ENCODE measurements at places on chromosomes 3 and 15. TPM values are rescaled to one million over a fixed set of nuclear protein-coding genes. Genes with fewer than 3 reads are reported as not detected.

ARHGEF26 gene
- total RNA-seq = 109 TPM

BRK1 gene
- total RNA-seq = 46.1 TPM

TTLL13 gene
- total RNA-seq = not detected

SOX14 gene
- total RNA-seq = not detected

THRB gene
- 12.6 TPM for total RNA-seq

CFAP100 gene
- total RNA-seq = 10.7 TPM

SPSB4 gene
- total RNA-seq = not detected

FBXO40 gene
- not detected for total RNA-seq

ECE2 gene
- not detected for total RNA-seq

CLEC3B gene
- 142 TPM for total RNA-seq

SMCO1 gene
- not detected for total RNA-seq

FYTTD1 gene
- total RNA-seq = 28.3 TPM

GRCh38 chr3:149203758-149204157 lies 17.9 kb downstream of the CP start:
- DNase-seq = no peak

DNA sequence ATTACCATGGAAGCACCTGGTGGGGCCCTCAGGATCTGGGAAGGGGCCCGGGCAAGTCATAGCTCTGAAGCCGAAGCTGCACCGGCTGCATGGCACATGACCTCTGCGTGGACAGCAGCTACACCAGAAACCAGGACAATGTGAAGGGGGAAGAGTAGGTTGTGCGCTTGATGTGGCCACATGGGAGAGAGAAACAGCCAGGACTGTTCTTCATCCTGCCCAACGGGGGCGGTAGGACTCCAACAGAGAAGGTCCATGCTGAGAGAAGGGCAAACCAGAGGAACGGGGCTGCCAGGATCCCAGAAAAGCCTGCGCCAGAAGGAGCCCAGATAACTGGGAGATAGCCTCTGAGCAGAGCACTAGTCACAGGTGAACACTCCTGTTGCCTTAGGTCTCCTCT lies 54.9 kb upstream of the PRR20G start:
- peak; percentile 20 for DNase-seq

DNA sequence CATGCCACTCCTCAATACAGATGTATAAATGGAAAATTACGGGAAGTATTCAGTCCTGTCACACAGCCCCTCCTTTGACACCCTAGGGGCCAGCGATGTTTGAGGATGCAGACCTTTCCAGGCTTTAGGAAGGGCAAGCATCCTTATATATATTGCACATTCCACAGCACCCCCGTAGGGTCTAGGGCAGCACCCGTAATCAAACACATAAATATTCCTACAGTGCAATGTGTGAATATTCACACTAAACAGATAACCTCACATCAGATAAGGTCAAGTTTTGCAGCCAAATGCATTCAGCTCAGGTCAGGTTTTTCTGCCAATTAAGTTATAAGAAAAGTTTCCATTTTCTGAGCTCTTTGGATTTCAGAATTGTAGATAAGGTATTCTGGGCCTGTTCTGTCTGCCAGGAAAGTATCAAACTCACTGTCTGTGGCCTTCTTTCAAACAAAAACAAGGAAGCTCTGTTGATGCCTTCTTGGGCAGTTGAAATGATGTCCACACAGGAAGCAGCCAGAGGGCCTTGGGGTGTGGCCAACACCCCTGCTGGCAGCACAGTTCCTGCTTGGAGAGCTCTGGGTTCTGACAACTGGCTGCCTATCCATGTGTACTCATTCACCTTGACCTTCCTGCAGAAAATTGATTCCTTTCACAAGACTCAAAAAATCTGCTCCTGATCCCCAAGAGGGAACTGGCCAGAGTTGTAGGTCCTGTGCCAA lies 427.0 kb downstream of the NTRK3 start:
- peak; percentile 25 for DNase-seq

GRCh38 chr3:55792742-55793141 lies 305.6 kb upstream of the WNT5A start:
- no peak for DNase-seq

DNA sequence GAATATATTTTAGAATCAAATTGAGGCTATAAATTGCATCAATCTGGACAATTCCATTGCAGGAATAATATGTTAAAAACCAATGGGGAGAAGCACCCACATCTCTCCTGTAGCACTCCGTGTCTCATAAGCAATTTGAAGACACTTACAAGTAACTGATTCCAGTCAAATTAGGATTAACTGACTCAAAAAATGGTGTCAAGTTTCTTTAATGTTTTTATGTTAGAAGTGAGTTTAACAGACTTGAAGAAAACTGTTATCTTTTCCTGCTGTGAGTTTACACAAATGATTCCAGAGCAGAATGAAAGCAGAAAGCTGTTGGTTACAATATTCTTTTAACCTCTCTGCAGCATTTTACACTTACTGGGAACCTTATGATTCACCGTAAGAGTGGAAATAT lies 23.2 kb downstream of the RLBP1 start:
- no peak for DNase-seq

DNA sequence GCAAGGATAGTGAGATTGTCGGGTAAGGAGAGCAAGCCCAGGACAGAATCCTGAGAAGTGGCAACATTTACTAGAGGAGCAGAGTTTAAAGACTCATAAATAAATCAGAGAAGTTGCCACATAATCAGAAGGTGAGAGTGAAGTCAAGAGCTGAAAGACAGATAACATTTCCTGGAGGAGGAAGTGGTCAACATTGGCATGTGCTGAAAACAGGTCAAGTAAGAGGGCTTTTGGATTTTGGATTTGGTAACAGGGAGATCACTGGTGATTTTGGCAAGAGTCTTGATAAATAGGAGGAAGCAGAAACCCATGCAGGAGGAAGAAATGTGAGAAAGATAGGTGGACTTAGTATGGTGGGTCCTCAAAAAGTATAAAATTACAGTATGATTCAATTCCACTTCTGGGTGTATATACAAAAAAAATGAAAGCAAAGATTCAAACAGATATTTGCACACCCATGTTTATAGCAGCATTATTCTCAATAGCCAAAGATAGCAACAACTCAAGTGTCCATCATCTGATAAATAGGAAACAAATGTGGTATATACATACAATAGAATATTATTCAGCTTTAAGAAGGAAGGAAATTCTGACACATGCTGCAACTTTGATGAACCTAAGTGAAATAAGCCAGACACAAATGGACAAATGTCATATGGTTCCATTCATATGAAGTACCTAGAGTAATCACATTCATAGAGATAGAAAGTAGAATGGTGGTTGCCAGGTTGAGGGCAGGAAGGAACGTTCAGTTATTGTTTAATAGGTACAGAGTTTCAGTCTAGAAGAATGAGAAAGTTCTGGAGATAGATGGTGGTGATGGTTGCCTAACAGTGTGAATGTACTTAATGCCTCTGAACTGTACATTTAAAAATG lies 27.3 kb upstream of the MBNL1 start:
- DNase-seq = no peak

DNA sequence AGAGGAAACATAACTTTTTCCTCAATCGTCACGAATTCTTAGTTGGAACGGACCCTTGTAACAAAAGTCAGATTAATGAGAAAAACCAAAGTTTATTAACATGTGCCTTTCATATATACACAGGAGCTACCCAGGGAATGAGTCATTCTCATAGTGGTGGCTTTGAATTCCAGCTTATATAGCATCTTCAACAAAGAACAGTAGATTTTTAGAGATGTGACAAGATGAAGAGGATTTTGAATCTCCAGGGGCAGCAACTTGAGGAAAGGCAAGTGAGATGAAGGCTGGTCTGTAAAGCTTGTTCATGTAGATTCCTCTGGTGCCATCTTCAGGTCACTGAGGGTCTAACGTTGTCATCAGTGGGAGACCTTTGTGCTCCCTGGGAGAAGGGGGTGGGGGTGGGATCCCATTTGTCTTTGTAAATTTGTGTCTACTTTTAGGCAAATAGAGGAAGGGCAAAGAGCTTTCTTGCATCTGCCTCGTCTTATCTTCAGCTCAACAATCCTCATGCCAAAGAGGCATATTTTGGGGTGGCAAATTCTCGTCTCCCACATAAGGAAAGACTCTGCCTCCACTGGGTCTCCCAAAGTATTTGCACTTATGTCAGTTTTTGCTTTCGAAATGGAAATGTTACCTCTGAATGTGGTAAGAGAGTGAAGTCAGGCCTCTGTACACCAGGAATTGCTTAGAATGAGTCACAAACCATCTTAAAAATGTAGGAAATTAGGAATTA lies 29.5 kb downstream of the CLEC3B start:
- no peak for DNase-seq

DNA sequence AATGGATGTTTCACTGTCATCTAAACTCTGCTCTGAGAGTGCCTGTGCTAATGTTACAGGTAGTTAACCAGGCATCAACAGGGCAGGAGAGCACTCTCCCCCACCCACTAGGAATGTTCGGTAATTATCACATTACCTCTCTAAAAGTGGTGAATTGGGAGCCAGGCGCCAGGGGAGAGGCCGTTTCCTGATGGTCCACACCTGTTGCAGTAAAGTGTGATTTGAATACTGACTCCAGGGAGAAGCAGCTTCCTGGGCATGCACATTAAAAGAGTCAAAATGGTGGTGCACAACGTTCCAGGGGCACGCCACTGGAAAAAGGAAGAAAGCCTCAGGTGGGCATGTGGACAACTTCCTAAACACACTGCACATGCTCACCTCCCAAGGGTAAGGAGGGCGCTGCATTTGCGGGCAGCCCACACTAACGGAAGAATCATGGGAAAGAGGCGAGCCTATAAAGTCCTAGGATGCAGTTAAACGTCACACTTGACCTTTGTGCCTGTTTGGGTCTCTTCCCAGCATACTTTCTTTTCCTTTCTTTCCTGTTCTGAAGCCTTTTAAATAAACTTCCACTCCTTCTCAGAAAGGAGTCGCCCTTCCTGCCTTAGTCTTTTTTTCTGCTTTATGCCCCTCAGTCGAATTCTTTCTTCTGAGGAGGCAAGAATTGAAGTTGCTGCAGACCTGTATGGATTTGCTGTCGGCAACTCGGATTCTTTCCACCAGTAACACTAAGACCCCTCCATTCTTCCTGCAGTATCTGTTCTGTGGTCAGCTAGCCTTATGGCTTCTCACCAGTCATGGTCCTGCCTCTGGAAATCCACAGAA lies 28.9 kb upstream of the GPD1L start:
- DNase-seq = no peak

GRCh38 chr3:154893813-154894212 lies 186.3 kb upstream of the MME start:
- DNase-seq = no peak

DNA sequence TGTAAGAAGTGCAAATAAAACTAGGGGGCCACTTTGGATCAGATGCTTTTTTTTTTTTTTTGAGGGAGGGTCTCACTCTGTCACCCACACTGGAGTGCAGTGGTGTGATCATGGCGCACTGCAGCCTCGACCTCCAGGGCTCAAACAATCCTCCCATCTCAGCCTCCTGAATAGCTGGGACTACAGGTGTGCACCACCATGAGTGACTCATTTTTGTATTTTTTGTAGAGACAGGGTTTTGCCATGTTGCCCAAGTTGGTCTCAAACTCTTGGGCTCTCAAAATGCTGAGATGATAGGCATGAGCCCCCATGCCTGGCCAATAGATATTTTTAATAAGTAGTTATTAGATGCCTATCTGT lies 20.8 kb downstream of the CCR1 start:
- no peak for DNase-seq

DNA sequence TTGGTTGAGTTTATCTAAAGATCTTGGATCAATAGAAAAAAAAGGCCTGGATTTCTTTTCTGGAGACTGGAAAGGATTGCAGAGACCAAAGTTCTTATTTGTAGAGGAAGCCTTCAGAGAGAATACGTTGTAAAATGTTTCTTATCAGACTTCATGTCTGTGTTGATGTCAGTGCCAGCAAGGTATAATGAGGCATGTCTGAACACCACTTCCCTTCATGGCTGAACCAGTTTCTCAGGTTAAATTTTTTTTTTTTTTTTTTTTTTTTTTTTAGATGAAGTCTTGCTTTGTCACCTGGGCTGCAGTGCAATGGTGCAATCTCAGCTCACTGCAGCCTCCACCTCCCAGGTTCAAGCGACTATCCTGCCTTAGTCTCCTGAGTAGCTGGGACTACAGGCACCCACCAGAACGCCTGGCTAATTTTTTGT lies 17.8 kb upstream of the ZNF774 start:
- no peak for DNase-seq

- DNase-seq = no peak
Observed at GRCh38 chr3:19559724-19560442, 374.1 kb downstream of the EFHB start.

GRCh38 chr15:90379263-90379662 lies 8.8 kb upstream of the IQGAP1 start:
- DNase-seq = no peak

- no peak for DNase-seq
Observed at GRCh38 chr3:197791892-197792647, 1.0 kb downstream of the LRCH3 start.

DNA sequence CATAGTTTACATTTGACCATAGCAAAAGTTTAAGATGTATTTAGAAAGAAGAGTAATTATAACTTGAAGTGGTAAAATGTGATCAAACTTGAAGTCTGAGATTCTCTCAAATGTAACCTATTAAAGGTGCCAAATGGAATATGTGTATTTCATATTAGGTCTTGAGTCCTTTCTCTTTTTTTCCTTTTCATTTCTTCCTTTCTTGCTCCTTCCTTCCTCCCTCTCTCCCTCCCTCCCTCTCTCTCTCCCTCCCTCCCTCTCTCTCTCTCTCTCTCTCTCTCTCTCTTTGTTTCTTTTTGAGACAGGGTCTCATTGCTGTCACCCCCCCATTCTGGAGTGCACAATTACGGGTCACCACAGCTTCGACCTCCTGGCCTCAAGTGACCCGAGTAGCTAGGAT lies 47.7 kb downstream of the MAP2K5 start:
- DNase-seq = no peak

- DNase-seq = no peak
Observed at GRCh38 chr15:54082836-54083492, 104.7 kb downstream of the UNC13C start.

DNA sequence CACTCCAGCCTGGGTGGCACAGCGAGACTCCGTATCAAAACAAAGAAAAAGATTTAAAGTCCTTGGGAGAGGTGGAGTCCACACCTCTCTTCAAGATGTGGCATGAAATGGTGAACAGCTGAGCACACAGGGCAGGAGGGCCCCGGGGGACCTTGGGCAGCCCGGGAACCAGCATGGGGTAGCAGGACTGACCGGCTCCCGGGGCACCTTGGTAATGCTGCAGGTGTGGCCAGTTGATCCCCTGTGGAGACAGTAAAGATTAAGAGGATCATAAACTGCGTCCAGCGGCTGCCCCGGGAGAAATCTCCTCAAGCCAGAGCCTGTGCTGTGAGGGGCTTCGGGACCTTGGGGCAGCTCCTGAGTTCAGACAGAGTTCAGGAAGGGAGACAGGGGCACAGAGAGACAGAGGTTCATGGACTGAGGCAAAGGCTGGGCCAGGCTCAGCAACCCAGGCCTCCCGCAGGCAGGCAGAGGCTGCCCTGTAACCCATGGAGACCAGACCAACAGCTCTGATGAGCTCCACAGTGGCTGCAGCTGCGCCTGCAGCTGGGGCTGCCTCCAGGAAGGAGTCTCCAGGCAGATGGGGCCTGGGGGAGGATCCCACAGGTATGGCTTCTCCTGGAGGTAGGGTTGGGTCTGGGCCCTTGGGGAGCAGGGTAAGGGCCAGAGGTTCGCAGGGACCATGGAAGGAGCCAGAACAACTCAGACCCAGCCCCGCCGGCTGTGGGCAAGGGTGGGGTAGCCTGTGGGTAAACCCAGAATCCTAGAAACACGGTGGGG lies at the start of gene NR2E3:
TSS of gene NR2E3 (plus strand) at position 299 of the 780 bp plus-strand sequence. CDS start at position 489, 190 bp downstream.
- peak; percentile 57 for DNase-seq

Measured in upper lobe of left lung (tissue), 6 donors.